Cerebellar cortex (tissue), 1 donor: ENCODE measurements at places on chromosomes 7 and 10.

GRCh38 chr7:13290975-13291374 lies 603.5 kb downstream of the ARL4A start:
- no peak for DNase-seq

- no peak for DNase-seq
Observed at GRCh38 chr10:122182308-122182707, 88.8 kb upstream of the BTBD16 start.

DNA sequence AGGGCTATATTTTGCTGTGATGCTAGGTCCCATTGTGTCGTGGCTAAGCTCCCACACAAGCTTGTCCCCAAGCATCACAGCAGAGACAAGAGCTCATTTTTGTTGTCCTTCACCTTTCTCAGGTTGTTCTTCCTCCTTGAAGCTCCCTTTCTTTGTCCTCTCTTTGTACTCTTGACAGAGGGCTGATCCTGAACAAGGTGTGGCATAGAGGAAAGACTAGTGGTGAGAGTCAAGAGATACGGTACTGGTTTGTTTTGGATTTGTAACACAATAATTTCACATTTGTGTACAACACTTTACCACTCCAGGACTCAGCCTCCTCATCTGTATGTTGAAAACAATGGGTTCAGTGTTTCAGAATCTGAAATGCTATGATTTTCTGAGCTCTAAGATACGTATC lies 41.0 kb downstream of the MAGI2 start:
- DNase-seq, result no peak

DNA sequence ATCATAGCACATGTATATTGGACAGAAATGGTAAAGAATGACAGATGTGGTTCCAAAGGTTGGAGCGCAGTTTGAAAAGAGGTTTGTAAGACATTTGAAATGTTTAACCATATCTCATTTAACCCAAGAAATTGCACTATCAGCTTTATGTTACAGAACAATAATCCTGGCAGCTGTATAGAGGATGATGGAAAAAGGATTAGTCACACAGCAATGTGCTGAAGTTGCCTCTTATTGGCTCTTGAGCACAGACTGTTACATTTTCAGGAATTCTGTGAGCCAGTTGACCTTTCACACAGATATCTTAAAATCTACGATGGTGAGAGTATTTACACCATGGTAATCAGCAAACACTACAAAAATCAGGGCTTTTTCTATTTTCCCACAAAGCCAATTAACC lies 3.9 kb downstream of the COG5 start:
- no peak for DNase-seq

DNA sequence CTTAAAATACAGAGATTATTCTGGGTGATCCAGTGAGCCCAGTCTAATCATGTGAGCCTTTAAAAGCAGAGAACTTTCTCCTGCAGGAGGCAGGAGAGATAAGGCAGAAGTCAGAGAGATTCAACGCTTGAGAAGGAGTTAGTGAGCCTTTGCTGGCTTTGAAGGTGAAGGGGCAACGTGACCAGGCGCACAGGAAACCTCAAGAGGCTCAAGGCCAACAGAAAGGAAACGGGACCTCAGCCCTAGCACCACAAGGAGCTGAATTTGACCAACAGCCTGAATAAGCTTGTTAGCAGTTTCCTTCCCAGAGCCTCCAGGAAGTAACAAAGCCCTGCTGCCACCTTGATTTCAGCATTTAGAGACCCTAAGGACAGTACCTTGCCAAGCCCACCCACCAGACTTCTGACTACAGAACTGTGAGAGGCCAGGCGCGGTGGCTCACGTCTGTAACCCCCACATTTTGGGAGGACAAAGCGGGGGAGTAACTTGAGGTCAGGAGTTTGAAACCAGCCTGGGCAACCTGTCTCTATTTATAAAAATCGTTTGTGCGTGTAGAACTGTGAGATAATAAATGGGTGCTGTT lies 87.3 kb upstream of the KAT6B start:
- DNase-seq, result peak; percentile 5

DNA sequence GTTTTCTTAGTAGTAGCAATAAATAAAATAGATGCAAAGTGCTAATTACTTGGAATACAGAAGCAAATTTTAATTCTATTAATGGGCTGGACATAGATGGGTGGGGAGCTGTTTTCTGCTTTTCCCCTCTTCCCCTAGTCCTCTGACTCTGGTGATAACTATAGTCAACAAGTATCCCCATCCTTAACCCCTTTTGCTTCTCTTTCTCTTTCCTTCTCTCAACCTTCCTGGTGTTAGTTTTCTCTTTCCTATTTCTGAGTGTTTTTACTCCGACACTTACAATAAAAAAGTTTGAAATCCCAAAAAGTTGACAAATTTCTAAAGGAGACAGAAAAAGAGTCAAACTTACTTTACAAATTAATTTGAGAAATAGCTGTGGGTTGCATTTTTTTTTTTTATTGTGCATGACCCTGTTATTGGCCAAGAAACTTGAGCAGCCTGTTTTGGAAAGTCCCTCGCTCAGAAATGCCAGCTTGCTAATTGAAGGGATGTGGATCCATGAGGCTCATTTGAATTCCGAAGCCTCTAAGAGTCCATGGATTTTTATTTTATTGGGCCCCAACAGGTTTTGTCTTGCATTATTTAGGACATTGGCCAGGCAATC lies 2.4 kb downstream of the FAS start:
- DNase-seq, result no peak

- DNase-seq, result no peak
Observed at GRCh38 chr7:50959991-50960390, 177.3 kb upstream of the GRB10 start.

DNA sequence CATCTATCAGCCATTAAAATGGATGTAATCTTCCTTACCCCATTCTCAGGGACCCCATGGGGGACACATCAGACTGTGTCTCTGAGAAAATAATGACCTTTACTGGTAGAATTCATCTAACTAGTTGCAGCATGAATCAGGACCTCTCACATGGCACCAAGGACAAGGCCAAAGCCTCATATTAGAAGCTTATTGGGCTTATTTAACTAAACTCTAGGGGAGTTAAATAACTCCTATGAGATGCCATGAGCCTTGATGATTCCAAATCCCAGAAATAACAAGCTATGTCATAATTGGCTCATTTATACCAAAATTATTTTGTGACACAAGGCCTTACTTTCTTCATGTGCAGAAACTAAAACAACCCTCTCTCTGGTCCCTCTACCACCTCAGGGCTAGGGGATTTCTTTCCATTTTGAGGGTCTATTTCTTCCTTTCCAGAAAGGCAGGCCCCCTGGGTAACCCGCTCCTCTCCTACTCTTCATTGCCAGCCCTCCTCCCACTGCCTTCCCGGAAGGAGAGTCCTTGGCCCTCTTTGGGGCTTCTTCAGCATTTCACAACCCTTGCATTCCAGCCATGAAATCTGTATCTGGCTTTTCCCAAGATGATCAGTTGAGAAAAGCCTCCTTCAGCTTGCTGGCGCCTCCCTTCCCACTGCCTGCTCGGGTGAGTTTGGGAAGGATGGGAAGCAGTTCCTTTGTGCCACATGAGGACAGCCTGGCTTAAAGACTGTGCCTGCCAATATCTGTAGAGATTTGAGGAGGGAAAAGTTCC lies 41.8 kb upstream of the TRIM8 start:
- DNase-seq, result no peak

DNA sequence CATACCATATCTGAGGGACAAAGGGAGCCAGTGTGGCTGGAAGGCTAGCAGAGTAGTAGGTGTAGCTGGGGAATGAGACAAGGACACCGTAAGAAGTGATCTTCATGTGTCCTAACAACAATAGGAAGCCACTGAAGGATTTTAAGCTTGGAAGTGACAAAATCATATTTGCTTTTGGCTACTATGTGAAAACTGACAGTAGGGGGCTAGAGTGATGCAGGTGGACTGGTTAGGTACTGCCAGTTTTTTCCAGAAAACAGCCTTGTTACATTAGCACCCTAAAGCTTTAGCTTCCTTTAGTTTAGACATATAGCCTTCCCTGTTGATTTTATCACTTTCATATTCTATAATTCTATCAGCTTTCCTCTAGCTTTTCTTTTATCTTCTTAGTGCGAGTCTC lies 637.1 kb downstream of the ANKRD7 start:
- peak; percentile 69 for DNase-seq

DNA sequence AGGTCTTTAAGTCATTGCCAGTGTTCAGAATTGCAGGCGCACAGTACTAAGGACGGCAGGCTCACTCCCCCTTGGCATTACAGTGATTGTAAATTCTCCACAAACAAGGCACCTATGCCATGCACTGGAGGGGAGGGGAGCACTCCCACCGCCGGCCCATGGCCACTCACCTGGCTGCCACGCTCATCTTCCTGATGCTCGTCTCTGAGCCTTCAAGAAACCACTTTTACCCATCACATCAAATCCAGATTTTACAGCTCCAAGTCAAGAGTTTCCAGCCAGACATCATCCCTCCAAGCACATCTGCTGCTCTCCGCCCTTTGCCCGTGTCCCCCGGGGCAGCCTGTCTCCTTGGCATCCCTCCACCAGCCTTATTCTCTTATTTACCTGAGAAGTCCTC lies 350.2 kb upstream of the SHH start:
- DNase-seq, result no peak

DNA sequence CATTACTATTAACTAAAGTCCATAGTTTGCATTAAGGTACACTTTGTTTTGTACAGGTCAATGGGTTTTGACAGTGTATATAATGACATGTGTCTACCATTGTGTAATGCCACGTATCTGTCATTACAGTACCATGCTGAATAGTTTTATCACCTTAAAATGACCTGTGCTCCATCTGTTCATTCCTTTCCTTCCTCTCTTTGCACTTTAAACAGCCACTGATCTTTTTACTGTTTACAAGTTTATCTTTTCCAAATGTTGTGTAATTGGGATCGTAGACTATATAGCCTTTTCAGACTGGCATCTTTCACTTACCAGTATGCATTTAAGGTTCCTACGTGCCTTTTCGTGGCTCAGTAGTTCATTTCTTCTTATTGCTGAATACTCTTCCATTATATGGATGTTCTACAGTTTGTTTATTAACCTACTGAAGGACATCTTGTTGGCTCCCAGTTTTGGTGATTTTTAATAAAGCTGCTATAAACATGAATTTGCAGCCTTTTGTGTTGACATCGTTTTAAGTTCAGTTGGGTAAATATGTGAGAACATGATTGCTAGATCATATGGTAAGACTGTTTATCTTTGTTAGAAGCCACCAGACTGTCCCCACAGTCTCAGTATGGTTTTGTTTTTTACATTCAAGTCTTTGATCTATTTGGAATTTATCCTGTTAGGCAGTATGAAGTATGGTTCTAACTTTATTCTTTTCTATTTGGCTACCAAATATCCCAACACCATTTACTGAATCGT lies 24.7 kb downstream of the STAM start:
- DNase-seq, result no peak

DNA sequence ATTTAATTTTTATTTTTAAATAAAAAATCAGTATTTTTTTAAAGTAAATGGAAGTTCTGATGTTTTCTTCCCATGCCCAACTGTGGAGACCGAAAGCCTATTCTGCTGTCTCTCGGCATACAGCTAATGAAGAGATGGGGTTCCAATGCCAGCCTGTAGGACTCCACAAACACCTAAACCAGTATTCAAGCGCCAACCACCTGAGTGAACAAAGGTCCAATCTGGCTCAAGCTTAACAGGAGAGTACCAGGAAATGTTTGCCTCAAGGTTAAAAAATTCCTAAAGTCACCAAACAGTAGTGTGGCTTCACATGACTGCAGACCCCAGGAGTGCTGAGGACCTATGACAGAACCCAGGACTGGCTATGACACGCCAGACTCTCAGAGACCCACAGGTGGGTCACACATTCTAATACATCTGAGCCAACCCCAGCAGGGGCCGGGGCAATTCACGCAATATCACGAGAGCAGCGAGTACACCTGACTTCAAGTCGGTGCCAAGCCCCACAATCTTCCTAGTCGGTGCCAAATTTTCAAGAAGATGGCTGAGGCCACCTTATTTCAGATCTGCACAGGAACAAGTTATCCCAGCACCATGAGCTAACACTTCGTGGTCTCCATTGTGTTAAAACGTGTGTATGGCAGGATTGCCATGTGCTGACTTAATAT lies 31.6 kb downstream of the KIAA1549 start:
- no peak for DNase-seq

- DNase-seq, result no peak
Observed at GRCh38 chr7:114981323-114981722, 59.4 kb downstream of the MDFIC start.

- no peak for DNase-seq
Observed at GRCh38 chr10:44306147-44306710, 78.7 kb downstream of the CXCL12 start.

GRCh38 chr10:124449170-124450011 lies 444 bp downstream of the NKX1-2 start:
- no peak for DNase-seq

- no peak for DNase-seq
Observed at GRCh38 chr7:22786290-22786932, 36.2 kb downstream of the TOMM7 start.

GRCh38 chr7:51242881-51243518 lies 73.6 kb downstream of the COBL start:
- DNase-seq, result no peak

DNA sequence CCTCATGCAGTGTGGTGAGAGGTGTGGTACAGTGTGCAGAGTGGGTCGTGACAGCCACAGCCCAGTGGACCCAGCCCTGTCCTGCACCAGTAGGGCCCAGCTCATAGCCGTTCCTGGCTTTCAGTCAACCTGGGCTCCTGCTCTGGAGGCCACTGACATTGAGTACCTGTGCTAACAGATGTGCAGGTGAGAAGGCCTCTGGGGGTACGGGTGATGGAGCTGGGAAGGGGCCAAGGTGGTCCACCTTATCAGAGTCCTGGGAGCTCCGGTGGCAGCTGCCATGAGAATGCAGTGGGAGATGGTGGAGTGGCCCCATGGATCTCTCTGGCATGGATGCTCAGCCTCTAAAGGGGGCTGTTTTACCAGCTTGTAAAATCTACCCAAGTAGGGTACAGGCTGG lies 6.1 kb upstream of the TBRG4 start:
- DNase-seq, result no peak

DNA sequence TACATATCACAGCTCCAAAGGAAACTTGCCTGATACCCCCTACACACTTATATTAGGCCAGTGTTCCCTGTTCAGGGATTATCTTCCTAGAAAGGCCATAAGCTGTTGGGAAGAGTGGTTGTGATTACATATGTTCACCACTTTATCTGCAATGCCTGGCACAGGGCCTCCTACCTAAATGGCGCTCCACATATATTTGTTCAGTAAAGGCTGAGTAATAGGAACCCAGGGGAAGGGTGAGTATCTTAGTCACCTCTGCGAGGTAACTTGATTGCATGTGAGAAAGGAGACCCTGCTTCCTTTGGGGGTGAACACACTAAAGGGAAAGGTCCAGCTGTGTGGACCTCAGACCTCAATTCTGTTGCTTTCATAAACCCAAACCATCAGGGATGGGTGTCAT lies 896.0 kb downstream of the LRMDA start:
- no peak for DNase-seq

GRCh38 chr7:7607010-7607409 lies 33.5 kb upstream of the UMAD1 start:
- no peak for DNase-seq

GRCh38 chr7:100019908-100020307 lies 4.5 kb downstream of the ZKSCAN1 start:
- DNase-seq, result no peak

GRCh38 chr7:151343516-151343915 lies 1.9 kb downstream of the NUB1 start:
- no peak for DNase-seq
